GM20000 (cell line): ENCODE measurements at places on chromosomes 3 and 15.

GRCh38 chr3:100033184-100033583 lies 81.1 kb downstream of the FILIP1L start:
- no peak for DNase-seq

- no peak for DNase-seq
Observed at GRCh38 chr3:94083261-94083660, 20.4 kb downstream of the NSUN3 start.

DNA sequence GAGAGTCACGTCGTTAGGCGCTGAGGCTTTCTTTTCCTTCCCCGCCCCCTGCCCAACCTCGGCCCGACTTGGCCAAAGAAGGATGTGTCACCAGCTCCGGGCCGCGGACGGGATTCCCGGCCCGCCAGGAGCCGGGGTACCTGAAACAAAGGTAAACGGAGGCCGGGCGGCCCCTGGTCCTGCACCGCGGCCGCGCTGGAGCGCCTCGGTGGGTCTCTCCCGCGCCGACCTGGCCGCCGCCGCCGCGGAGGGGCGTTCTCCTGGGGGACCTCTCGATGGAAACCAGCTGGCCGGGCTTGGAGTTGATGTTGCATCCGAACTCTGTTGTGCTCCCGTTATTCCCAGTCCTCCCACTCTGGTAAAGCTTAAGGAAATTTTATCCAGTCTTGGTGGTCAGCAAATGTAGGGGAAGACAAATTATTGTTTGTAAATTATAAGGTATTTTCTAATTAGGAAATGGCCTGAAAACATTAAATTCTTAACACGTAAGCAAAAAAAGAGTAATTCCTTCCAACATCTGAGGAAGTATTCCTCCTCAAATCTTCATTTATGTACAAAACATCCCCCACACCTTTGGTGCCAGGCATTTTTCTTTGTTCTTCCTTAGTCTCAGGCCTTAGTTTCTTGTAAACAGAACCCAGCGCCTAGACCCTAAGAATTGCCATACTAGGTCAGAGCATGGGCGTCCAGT lies 888 bp downstream of the PPP2R3A start:
- no peak for DNase-seq

GRCh38 chr3:126102530-126102951 lies 18.6 kb upstream of the SLC41A3 start:
- no peak for DNase-seq

DNA sequence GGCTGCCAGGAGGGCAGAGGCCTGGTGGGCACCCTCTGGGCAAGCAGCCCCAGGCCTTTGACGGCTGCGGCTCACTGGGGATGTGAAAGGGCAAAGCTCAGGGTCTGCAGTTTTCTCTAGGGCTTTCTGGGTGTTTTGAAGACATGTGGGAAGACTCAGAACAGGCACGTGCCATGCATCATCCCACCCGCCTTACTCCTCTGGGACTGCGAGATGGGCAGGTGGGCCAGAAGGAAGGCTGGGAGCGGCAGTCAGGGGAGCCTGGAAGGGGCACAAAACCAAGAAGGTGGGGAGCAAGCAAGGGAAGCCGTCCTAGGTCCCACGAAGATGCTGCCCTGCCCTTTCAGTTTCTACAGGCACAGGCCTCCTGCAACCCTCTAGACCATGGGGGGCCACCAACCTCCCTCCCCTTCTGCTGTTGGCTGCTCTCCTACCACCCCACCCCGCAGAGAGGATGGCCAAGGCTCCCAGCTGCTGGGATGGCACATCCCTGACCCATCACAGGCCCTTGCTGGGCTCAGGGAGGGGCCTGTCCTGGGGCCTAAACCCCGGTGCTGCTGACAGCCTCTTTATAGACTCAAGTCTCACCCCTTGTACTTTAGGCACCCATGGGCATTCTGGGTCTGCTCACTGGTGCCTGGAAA lies 71.8 kb upstream of the CTSH start:
- no peak for DNase-seq

- DNase-seq, result no peak
Observed at GRCh38 chr3:73677336-73678024, 52.7 kb upstream of the PDZRN3 start.

DNA sequence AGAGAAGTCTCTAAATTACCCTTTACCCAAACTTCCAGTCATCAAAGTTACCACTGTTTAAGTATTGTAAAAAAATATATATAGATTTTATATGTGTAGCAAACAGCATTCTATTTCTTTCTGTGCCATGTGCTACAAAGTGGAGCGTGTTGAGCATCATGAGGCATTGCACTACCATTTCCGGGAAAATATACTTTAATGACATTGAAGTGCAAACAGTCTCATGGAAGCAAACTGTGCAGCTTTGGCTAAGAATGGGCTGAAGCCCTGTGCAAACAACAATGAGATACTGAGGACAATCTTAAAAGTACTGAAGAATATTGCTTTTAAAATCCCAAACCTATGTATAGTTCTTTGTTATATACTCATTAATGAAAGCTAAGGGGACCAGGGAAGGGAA lies 6.5 kb upstream of the RPL22L1 start:
- no peak for DNase-seq
